ENCODE measurements at places on chromosomes 2 and 18.
A peak's percentile ranks its signal among the peaks of the same experiment; 100 is the strongest.

- no peak for DNase-seq
Measured at GRCh38 chr18:373780-374179, 105.9 kb upstream of the THOC1 start.

DNA sequence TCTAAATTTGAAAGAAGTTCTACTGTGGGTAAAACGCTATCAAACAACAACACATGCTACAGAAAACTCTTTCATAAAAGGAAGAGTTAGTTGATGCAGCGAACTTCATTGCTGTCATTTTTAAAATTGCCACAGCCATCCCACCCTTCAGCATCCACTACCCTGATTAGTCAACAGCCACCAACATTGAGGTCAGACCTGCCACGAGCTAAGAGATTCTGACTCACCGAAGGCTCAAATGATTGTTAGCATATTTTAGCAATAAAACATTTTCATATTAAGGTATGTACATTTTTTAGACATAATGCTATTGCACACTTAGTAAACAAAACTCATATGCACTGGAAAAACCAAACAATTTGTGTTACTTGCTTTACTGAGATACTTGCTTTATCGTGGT lies 347.1 kb downstream of the CLIP4 start:
- no peak for DNase-seq

- no peak for DNase-seq
Measured at GRCh38 chr2:38751596-38752410, 642 bp upstream of the SRSF7 start.

GRCh38 chr18:6022845-6023244 lies 127.5 kb upstream of the TMEM200C start:
- DNase-seq = no peak

DNA sequence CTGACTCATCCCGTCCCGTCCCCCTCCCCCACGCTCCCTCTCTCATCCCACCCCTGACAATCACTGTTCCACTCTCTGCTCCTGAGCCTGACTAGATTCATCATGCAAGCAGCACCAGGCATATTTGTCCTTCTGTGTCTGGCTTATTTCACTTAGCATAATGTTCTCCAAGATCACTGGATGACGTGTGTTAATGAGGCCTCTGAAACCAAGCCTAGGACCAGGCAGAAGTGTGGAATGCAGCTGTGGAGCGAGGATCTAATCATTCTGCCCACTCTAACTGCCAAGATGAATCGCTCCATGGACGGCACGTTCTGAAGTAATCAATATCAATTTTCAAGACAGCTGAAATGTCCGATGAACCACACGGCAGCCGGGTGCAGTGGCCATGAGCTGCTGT lies 122.4 kb upstream of the ZNF236 start:
- no peak for DNase-seq

- no peak for DNase-seq
Measured at GRCh38 chr2:211591426-211591825, 947.2 kb downstream of the ERBB4 start.

- DNase-seq = no peak
Measured at GRCh38 chr2:239337877-239338484, 62.8 kb downstream of the HDAC4 start.

GRCh38 chr2:162824304-162824703 lies 14.3 kb downstream of the KCNH7 start:
- no peak for DNase-seq

- no peak for DNase-seq
Measured at GRCh38 chr2:231667496-231667895, 40.8 kb upstream of the PTMA start.

- no peak for DNase-seq
Measured at GRCh38 chr18:76619621-76620315, 124.7 kb upstream of the ZNF516 start.

DNA sequence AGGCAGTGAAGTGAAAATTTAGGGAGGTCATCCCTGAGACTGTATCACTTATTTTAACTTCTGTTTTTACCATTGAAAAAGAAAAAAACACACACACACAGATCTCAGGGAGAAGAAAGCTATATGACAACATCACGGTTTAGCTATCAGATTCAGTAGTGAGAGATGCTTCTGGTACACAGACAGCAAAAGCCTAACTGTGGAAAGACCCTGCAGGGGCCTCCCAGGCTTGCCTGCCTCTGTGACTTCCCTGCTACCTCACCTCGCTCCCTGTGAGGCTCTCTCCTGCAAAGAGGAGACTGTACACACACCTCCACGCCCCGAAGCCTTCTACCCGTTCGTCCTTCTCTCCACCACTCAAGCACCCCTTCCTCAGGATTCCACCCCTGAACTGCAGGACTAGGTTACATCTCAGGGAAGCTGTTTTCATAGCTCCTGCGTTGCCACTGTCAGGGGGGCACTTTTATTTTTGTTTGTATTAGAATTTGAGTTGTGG lies 86.3 kb downstream of the EPB41L3 start:
- DNase-seq = no peak

GRCh38 chr2:72824224-72824842 lies 1.5 kb downstream of the EXOC6B start:
- no peak for DNase-seq

GRCh38 chr2:131105950-131106801 lies 1.0 kb downstream of the PLEKHB2 start:
- DNase-seq = peak; percentile 59

GRCh38 chr2:233445152-233445830 lies 91.0 kb downstream of the DGKD start:
- DNase-seq = no peak

- no peak for DNase-seq
Measured at GRCh38 chr2:238344035-238344434, 23.7 kb downstream of the TRAF3IP1 start.

- DNase-seq = peak; percentile 58
Measured at GRCh38 chr2:25252291-25253152, 84.1 kb upstream of the POMC start.

DNA sequence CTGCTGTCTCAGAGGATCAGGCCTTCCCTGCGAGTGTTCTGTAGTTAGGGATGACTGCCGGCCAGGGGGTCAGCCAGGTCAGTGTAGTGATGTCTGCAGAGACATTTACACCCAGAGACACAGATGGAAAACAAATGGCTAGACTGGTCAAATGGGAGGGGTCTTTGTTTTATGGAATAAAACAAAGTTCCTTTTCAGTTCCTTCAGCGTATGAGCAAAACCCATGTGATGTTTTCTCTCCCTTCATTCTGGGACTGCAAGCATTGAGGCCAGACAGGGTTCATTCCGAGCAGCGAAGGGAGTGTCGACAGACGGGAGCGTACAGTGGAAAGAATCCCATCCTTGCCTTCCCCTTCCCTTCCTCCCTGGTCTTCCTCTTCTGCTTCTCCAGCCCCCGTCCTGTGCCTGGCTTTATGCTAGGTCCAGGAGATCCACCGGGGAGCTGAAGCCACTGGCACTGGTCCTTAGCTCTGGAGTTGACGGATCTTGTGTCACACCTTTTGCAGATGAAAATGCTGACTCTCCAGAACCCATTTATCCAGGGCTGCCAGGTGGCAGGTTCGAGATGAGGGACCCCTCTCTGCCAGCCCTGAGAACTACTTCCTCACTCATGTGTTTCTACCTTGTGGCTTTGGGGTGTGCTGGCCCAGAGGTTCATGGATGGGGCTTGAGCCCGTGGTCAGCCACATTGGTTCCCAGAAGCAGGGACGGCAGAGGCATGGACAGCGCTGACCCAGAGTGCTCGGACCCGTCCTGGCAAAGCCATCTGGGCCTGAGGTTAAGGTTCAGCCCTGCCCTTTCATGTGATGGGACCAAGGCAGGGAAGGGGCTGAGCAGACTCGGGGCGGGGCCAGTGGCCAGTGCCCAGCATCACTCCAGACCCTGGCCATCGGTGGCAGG lies 24.2 kb downstream of the ITGB1BP1 start:
- DNase-seq = no peak

GRCh38 chr18:3902676-3903075 lies 452.7 kb downstream of the TGIF1 start:
- DNase-seq = no peak

GRCh38 chr2:217121565-217121964 lies 261.7 kb upstream of the TNP1 start:
- DNase-seq = no peak

GRCh38 chr2:44233450-44234128 lies 41.7 kb upstream of the SLC3A1 start:
- DNase-seq = no peak

GRCh38 chr2:230589025-230589424 lies 123.6 kb upstream of the CAB39 start:
- DNase-seq = no peak

DNA sequence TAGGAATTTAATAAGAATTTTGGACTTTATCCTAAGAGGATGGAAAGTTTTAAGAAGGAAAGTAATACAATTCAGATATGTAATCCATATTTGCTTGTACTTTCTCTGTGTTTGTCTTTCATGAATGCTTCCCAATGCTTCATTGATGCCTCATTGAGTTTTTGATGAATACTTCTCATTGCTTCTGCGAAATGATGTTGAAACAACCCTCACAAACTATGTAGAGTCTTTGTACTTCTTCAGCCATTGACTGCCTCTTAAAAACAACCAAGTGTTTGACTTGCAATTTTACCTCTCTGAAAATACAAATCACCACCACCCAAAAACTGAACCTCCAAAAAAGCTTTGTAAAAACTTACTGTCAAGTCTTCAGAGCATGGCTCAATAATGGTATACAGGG lies 424.1 kb downstream of the ERBB4 start:
- DNase-seq = no peak

GRCh38 chr2:140257692-140258300 lies 1477.6 kb upstream of the NXPH2 start:
- no peak for DNase-seq

- no peak for DNase-seq
Measured at GRCh38 chr18:70046207-70046606, 98.5 kb upstream of the CD226 start.

DNA sequence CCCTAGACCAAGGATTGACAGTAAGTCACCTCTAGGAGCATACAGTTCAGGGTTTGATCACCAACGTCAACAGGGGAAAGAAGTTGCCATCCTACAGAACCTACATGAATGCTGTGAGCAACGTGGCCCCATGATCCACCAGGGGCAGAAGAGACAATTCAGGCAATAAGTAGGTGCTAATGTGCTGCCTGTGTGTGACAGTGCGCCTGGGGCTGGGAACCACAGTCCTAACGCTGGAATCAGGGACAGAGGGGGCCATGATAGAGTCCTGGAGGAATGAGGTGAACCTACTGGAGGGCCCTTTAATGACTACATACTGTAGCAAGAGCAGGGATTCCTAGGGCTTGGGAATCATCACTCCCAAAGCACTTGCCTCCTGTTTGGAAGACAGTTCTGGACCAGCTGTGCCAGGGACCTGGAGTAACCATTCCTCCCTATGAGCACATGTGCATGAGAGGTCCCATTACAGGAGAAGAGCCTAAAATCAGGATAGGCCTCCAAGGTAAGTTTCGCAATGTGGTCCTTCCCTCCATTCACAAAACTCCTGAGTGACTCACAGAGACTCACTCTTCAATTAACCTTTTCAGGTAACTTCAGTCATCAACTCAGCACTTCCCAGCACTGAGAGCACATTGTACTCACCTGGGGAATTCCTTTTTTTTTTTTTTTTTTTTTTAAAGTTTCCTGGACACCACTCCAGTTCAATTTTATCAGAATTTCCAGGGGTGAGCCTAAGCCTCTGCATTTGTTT lies 214.0 kb downstream of the TMEM163 start:
- no peak for DNase-seq

DNA sequence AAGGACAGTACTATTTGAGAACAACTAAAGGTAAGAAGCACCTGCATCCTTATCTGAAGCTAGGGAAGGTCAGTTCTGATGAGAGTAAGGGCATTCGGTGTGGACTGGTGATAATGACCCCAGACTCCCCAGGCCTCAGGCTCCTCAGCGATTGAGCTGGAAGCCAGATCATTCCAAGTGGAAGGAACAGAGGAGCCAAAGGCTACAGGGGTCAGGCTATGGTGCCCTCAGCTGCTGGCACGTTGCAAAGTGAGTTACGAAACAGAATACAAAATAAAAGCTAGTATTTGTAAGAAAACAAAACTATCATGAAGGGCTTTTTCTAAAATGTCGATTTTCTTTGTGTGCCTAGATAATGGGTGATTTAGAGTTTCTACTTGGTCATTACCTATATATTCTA lies 168.5 kb upstream of the LRRTM1 start:
- no peak for DNase-seq

GRCh38 chr2:6810961-6811360 lies 54.7 kb downstream of the CMPK2 start:
- no peak for DNase-seq

GRCh38 chr2:109133746-109134145 lies 4.7 kb downstream of the SH3RF3 start:
- no peak for DNase-seq

All from CD4-positive, alpha-beta T cell treated with Interleukin-1 beta for 1 hour (primary cell).